M059J (cell line): ENCODE measurements at places on chromosomes 11 and 22. TPM values are rescaled to one million over a fixed set of nuclear protein-coding genes. Genes with fewer than 3 reads are reported as not detected.

Gene RAG1
- 0.52 and 0.57 TPM in 2 replicates for total RNA-seq

Gene LRRC4C
- total RNA-seq = 0.15 and 0.17 TPM in 2 replicates

Gene SCGB1C1
- not detected in 2 replicates for total RNA-seq

GRCh38 chr11:93704237-93704636, 37.1 kb downstream of the TAF1D start:
- DNase-seq = no peak

- no peak for DNase-seq
These were observed 36.9 kb upstream of the OR56A1 start for GRCh38 chr11:6067502-6067901.

DNA sequence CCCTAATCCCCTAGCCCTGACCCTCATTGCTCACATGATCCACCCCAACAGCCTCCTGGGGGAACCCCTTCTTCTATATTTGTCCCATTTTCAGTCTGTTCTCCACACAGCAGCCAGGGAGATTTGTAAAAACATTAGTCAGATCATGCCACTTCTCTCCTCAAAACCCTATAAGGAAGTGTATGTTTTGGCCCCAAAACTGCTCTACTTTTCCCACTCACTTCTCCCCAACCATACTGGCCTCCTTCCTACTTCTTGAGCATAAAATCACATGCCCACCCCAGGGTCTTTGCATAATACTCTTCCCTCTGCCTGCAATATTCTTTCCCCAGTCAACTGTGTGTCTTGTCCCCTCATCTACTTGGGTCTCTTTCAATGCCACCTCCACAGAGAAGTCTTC, 4.7 kb upstream of the SLC22A12 start:
- DNase-seq = no peak

- DNase-seq = no peak
These were observed 163.6 kb upstream of the B3GAT1 start for GRCh38 chr11:134575504-134576230.

GRCh38 chr11:85088286-85088685, 538.9 kb downstream of the DLG2 start:
- peak; percentile 66 for DNase-seq
